ENCODE measurements at places on chromosomes 16 and 17. TPM values are rescaled to one million over a fixed set of nuclear protein-coding genes. Genes with fewer than 3 reads are reported as not detected.

NPTX1 gene
- 1.4 TPM for polyA plus RNA-seq

DNA sequence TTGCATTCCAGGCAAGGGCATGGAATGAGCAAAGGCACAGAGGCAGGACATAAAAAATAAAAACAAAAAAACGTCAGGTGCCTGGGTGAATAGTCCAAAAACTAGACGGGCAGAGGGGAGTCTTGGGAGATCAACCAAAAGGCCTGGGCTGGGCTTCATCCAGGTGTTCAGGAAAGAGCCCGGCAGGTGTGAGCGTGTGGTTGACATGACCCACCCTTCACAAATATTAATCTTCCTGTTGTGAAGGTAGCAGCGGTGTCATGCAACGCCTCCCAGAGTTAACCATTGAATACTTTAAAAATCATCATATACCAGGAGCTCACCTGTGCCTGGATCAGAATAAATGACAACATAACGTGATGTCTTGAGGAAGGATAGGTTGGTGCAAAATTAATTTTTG lies 90.6 kb downstream of the USP22 start:
- no peak for DNase-seq

DNA sequence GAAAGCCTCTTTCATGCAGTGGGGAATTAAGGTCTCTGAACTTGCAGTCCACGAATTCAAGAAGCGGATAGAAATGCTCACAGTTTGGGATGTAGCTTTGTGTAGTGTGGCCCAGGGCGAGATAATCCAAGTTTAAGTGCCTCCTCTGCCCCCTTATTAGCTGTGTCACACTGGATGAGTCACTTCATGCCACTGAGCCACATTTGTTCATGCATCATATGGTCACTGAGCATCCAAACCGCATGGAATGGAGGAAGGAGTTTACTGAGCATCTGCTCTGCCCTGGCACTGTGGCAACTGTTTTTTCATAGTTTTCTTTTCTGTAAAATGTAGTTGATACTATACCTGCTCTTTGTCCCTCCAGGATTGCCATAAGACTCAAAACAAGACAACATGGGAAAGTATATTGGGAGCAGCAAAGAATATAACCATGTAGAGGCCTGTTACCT lies 15.1 kb upstream of the DHX8 start:
- no peak for DNase-seq

DNA sequence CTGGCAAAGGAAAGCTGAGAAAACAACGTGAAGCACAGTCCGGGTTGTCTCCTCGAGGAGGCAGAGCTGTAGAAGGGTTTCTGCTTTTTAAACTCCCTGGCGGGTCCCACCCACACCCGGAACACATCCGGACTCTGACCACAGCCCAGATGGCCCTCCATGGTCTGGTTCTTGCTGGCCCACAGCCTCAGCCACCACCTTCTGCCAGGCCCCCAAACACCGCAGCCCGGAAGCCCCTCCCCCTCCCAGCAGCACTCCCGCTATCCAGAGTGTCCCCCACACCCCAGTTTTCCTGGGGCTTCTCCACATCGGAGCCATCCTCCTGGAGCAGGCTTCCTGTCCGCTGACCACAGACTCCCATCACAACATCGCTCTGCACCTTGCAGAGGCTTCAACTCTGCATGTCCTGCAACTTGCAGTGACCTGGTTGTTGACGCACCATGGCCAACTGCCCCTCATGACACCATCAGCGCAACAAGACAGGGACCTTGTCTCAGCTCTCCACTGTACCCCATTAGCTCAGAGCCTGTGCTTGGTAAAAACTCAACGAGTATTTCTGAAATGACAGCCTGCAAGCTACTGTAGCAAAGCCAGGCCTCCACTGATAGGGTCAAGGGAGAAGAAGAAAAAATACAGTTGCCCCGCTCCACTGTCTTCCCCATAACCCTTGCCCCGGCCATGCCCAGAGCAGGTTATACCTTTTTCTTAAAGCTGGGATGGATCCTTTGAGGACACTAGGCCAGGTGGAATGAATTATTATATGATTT lies 129.8 kb downstream of the C16orf78 start:
- no peak for DNase-seq

DNA sequence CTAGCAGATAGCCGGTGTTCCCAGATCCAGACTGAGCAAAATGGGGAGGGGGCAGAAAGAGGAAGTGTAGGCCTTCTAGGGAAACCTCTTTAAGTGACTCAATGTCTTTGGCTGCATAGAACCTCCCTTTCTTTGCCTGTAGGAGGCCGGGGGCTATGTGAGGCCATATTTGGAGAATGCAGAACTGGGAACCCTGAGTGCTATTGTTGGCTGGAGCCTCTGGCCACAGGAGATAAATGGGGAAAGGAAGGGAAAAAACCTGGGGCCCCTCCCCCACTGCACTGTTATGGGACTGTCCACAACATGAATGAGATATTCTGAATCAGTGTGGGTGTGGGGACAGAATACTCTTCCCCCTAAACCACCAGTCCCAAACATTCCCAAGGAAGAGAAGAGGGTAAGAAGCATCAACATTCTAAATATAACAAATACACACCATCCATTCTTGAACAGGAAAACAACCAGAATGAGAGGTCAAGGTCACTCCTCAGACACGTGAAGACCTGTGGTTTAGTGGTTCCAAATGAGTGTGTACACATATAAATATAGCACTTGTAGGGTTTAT lies 2.4 kb downstream of the VPS25 start:
- no peak for DNase-seq

Measured in renal pelvis (tissue), 12 donors.